ENCODE measurements at places on chromosomes 7 and 10.

GRCh38 chr10:119219871-119220270 is 12.5 kb downstream of the GRK5 start:
- DNase-seq: no peak

- DNase-seq: no peak
Observed at GRCh38 chr10:11120711-11121110, 103.0 kb downstream of the CELF2 start.

GRCh38 chr10:129775681-129776080 is 188.4 kb downstream of the EBF3 start:
- no peak for DNase-seq

DNA sequence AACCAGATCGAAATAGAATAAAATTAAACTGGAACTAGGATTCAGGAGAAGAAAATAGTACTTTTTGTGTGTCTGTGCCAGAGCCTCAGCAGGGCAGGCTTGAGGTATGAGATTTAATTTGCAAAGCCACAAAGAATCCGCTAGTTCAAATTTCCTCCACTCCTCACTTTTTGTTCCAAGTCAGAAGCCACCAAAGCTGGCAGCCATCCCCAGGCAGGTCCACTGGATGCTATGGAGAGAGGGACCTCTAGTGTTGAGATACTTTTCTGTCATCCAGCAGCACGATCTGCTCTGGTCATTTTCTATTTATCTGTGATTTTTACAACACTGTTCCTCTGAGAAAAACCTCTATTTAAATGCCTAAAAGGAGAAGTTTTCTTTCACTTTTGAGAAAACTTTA is 147.9 kb upstream of the FRMD4A start:
- DNase-seq: peak; percentile 63

DNA sequence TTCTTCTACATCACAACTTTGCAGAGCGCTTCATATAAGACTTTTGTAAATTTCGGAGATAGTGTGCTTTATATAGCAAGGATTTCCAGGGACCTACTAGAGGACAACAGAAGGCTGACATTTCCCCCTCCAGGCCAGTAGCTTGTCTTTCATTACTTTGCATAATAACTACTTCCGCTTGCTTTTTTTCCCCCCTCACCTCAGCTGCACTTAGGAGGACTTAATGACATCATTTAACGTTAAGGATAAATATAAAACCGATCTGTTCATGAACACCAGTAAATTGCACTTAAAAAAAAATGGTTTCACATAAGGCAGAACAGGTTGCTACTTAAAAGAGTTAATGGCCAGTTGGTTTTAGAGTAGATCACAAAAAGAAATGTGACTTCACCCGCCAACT is 172.3 kb downstream of the AUTS2 start:
- DNase-seq: no peak

GRCh38 chr10:132232023-132232951 is 45.5 kb downstream of the DPYSL4 start:
- no peak for DNase-seq

- no peak for DNase-seq
Observed at GRCh38 chr7:28083998-28084985, 96.3 kb downstream of the JAZF1 start.

DNA sequence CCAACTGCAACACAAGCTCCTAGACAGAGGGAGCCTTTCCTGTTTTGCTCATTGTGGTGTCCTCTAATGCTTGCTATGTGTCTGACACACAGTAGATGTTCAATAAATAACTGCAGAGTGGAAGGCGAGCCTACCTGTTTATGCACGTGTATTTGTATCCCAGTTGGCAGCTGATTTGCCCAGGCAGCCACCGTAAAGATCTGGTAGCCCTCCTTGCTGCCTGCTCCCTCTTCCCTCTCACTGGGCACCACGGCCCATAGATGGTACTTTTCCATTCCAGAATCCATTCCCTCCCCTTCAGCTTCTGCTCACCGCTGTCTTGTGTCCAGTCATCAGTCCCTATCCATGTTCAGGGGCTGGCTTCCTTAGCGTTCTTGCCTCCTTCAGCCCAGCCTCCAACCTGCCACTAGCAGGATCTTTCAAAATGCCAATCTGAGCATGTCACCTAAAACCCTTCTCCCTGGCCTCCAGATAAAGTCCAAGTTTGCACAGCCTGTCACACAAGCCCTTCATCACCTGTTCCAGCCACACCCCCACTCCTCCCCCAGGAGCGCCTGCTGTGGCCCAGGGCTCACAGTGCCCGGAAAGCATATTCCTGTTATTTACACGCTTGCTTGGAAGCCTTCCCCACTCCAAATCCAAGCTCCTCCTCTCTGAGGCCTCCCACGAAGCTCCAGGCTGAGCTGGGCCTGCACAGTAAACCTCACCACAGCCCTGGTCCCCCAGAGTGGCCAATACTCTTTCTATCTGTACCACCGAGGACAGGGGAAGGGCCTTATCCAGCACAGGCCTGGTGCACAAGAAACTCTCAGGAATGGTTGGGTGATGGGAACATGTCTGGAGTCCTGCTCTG is 21.0 kb downstream of the ZCCHC24 start:
- no peak for DNase-seq

DNA sequence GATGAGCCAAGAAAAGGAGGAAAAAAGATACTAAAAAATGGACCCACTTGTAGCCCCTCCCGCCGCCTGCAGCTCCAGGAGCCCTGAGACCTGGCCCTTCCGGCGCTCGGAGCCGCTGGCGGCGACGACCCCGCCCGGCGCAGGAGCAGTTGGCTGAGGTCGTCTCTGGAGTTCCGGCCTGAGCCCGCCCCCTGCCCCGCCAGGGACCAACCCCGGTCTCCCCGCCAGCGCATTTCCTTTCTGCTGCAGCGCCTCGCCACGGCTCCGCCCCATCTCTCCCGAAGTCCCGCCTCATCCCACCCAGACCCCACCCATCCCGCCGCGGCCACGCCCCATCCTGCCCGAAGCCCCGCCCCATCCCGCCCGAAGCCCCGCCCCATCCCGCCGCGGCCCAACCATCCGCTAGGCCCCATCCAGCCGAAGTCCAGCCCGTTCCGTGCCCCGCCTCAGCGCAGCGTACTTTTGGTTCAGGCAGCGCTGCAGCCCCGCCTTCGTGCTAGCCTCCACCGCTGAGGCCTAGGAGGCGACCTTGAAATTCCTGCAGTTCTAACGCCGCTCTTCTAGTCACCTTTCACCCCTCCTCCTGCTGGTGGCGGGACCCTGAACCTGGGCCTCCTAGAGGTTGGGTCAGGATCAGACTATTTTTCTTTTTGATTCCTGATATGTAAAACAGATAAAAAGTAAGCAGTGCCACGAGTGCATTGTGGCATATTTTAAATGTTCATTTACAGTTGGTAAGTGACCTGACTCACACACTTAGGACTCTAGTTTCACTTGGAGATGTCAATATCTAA is at the start of gene STN1:
STN1 (minus strand) TSS at position 132 of the 794 bp plus-strand sequence. CDS start 590 bp downstream, outside the sequence.
- peak; percentile 93 for DNase-seq

GRCh38 chr10:95559896-95560277 is 1.3 kb downstream of the SORBS1 start:
- no peak for DNase-seq

GRCh38 chr7:130917669-130918128 is 183.7 kb upstream of the KLF14 start:
- DNase-seq: no peak

- no peak for DNase-seq
Observed at GRCh38 chr10:98260350-98260749, 7.6 kb downstream of the LOXL4 start.

Data from NT2/D1 (cell line).